ENCODE measurements at places on chromosomes 5 and 9. TPM values are rescaled to one million over a fixed set of nuclear protein-coding genes. Genes with fewer than 3 reads are reported as not detected.

PCDHA11 gene
- 0.18 TPM for total RNA-seq

CNTFR gene
- not detected for total RNA-seq

MED7 gene
- total RNA-seq: 6.9 TPM

CDHR2 gene
- total RNA-seq: 0.05 TPM

KLF9 gene
- total RNA-seq: 27.9 TPM

TRIM7 gene
- total RNA-seq: 0.69 TPM

FBXL7 gene
- 5.3 TPM for total RNA-seq

OR13C3 gene
- total RNA-seq: not detected

NFIL3 gene
- 17.0 TPM for total RNA-seq

STPG3 gene
- not detected for total RNA-seq

FAM221B gene
- not detected for total RNA-seq

SV2C gene
- not detected for total RNA-seq

C5orf52 gene
- not detected for total RNA-seq

SHOC1 gene
- total RNA-seq: 0.09 TPM

LIX1 gene
- total RNA-seq: 0.89 TPM

FAXDC2 gene
- 4.2 TPM for total RNA-seq

TYRP1 gene
- 0.46 TPM for total RNA-seq

PSD2 gene
- under 0.01 TPM for total RNA-seq

SLC6A7 gene
- not detected for total RNA-seq

PSMB7 gene
- total RNA-seq: 162 TPM

CDH6 gene
- 82.3 TPM for total RNA-seq

LCN12 gene
- 0.51 TPM for total RNA-seq

BTNL3 gene
- not detected for total RNA-seq

LCN2 gene
- total RNA-seq: not detected

LCP2 gene
- total RNA-seq: not detected

CCDC180 gene
- total RNA-seq: 1.4 TPM

COL5A1 gene
- total RNA-seq: 1,941 TPM
